ENCODE measurements at places on chromosomes 2 and 18.

DNA sequence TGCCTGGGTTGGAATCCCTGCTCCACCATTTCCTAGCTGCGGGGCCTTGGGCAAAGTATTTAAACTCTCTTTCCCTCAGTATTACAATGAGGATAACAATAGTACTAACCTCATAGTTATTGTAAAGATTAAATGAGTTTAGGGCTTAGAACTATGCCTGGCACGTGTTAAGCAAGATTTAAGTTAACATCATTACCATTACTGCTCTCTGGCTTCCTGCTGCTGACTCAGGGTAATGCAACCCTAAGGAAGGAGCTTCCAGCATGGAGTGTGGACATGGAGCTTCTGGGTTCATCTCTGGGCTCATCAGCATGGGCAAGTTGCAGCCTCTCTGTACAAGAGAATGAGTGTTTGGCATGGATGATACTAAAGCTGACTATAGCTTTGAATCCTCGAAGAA is 374.2 kb upstream of the MAP2 start:
- DNase-seq: no peak

DNA sequence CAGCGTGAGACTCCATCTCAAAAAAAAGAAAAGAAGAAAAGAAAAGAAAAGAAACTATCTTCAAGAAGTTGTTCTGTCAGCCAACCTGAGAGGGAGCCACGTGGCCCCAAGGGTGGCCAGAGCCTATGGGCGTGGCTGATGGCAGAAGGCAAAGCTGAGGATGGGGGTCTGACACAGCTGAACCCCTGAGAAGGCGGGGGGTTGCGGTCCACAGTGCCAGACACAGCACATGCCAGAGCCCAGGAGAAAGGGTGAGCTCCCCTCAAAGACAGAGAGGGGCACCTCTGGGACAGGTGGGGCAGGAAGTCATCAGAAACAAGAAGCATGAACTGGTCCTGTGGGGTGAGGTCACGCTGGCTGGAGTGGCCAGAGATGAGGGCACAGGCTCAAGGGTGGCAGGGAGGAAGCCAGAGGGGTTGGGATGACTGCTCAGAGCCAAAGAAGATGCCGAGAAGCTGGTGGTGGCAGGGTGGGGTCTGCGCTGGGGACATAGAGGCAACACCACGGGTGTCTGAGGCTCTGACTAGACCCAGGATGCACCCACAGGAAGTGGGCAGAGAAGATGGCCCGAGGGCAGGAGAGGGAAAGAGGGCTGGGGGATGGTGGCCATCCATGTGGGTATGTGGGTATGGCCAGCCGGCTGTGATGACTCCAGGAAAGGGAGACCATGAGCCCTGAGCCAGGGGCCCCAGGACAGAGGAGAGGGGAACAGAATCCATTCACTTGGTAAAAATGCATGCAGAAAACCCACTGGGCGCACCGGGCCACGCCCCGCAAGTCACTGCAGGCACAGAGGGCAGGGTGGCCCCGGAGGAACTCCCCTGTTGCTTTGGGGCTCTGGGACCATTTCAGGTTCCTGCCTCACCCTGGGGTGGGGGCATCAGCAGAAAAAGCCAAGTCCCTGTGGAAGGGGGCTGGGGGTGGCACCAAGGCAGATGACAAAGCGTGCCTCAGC is 8.4 kb downstream of the KIF1A start:
- DNase-seq: no peak

DNA sequence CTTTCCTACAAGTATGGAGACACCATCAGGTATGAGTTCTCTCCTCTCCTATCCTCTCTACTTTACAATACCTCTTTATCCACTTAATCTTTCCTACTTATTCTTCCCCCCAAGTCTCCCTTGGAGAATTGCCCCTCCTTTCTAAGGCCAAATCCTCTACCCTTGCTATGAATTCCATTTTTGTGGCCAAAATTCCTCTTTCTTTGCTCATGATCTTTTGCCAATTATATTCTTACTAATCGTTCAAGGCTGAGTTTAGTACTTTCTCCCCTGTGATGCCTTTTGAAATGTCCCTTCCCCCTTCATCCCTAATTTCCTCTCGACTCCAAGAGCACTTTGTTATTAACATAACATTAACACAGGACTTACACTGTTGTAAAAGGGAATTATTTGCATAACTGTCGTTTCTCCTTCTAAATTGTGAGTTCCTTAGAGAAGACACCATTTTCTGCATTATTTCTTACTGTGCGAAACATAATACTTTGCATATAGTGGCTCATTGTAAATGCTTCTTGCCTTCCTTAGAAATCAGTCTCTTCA is 133.4 kb downstream of the KCTD1 start:
- no peak for DNase-seq

DNA sequence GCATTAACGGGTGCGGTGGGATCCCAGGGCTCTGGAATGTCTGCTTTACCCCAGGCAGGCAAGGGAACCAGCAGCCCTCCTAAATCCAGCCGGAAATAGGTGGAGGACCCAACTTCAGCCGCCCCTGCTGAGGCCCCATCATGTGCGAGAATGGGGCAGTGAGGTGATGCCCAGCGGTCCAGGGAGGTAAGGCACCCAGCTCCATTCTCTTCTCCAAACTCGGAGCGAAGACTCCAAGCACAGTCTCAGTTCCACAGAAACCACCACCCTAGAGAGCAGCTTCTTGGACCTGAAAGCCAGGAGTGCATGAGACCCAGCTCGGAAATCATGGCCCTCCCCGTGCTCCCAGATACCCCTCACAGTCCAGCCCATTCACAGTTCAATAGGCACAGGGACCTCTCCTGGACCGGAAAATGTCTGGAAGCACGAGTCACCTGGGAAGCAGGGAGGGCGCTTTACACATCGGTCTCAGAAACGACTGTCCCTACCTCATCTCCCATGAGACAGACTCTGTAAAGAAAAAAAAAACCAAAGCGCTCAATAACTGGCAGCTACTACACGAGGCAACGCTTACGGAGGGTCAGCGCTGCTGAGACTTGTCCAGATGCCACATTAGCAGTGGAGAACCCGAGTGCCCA is 2.0 kb downstream of the SDC1 start:
- DNase-seq: peak; percentile 73

- peak; percentile 33 for DNase-seq
Observed at GRCh38 chr2:73907840-73908452, 15.1 kb downstream of the ACTG2 start.

- peak; percentile 54 for DNase-seq
Observed at GRCh38 chr2:189982780-189983394, 79.6 kb downstream of the MSTN start.

DNA sequence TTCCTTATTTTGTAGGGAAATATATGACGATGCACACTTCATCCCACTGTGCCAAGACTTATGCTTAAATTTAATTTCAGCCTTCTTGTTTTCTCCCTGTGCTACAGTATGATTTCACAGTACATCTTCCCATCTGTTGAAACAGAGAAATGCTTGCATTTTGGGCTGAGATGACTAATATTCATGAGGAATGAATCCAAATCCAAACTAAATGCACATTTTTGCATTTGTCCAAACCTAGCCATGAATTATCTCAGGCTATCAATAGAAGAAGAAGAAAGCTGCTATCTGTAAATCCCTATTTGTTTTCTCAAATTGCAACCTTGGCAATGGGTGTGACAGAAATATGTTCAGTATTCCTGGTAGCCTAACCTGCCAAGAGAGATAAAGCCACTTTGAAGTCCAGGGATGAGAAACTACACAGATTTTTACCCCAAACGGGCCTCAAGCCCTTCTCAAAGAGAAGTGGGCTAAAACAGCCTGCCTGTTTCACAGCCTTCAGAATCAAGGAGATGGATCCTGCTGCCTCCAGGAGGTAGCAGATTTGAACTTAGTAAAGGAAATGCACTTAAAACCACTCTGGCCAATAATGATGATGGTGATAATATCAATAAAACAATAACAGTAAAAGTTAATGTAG is 306.9 kb upstream of the NT5C1B start:
- no peak for DNase-seq

DNA sequence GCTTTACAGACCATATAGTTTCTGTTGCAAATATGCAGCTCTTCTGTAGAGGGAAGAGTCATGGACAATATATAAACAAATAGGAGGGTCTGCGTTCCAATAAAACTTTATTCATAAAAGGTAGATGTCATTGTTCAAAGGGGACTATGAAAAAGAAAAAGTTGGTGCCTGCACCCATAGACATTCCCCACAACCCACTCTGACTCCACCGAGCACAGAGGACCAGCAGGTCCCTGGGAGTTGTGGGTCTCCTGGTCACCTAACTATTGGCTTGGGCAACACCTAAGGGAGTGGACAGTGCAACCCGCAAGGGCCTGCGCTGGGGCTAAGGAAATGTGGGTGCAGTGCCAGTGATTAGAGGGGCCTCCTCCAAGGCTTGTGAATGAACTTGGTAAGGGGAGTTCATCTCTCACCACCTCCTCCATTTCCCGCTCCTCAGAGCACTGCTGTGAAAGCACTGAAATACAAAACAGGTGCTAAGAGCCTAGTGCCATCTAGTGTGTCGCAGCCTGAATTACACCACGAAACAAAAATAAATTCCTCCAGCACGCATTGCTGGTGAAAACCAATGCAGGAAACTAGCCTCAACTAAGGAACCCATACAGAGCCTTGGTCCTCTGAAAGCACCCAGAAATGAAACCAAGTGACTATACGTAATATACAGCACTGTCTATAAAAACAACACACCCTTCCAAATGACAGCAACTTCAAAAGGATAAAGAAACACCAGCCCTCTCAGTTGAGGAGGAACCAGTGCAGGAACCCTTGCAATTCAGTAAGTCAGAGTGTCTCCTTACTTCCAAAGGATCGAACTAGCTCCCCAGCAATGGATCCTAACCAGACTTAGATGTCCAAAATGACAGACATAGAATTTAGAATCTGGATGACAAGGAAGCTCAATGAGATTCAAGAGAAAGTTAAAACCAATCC is 166.6 kb downstream of the RNF144A start:
- DNase-seq: peak; percentile 75

DNA sequence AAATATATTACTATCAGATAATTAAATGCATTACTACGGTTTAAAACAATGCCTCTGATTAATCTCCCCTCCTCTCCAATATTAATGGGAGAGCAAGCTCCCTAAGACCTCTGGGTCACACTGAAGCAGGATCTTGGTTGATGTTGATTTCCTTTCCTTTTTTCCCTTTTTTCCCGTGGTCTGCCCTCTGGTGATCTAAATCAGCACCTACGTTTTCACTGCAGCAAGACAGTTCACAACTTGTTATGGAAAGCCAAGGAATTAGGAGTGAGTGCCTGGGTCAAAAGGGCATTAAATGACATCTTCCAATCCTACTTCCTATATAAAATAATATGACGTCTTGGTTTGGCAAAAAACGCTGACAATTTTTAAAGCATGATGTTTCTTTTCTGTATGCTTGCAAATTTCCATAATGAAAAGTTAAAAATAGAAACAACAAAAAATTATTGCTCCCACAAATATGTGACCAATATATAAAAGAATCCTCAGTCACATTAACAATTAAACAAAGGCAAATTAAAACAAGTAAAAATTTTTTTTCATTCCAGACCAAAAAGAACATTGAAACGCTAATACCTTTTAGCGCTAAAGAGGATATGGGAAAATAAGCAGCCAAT is 7.9 kb upstream of the CFAP36 start:
- peak; percentile 82 for DNase-seq

GRCh38 chr2:109126501-109126860 is 2.5 kb upstream of the SH3RF3 start:
- peak; percentile 80 for DNase-seq

- no peak for DNase-seq
Observed at GRCh38 chr2:197071213-197071612, 144.7 kb upstream of the PGAP1 start.

DNA sequence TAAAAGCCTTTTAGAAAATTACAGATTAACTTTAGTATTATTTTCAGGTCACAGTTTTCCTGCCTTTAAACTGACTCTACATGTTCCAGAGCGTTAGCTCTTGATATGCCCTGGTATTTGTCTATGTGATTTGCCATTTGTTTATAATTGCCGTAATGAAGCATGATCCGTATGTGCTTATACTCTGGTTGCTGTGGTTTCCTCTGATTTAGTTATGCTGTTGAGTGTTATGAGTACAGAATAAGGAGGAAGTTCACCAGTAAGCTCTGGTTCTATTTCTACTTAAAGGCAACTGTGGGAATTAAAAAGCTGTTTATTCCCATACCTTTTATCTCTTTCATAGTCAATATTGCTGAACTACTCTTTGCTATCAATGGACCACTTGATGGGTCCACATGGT is 123.5 kb downstream of the OSBPL6 start:
- DNase-seq: peak; percentile 30

DNA sequence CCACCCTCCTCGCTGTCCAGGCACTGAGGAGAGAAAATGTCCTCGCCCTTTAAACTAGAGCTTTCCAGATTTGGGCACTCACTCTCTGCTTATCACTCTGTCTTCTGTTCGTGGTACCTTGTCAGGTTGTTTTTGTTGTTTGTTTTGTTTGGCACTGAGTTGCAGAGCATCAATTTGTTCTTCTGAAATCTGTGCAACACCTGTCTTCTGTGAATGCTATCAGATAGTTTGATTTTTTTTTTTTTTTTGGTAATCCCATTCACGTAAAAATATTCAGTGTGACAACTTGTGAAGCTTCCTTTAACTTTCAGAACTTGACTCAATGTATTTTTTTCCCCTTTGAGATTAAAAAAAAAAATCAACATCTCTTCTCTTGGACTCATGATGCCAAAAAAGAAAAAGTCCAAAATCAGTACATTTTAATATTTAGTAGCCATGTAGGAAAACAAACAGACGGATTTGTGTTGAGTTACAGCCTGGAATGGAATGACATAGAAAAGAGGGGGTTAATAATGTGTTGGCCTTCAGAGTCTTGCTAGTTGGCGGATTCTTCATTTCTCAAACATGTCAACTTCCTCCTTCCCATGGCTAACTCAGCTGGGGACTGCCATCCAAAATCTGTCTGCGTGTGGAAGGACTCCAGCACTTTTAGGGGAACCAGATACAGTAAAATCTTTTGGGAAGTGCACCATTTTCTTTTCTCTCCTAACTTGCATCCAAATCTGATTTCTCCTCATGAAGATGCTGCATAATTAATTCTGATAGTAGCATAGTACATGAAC is 1.6 kb downstream of the TMEM178A start:
- DNase-seq: no peak

GRCh38 chr2:181374781-181375675 is 82.2 kb upstream of the ITGA4 start:
- DNase-seq: no peak

DNA sequence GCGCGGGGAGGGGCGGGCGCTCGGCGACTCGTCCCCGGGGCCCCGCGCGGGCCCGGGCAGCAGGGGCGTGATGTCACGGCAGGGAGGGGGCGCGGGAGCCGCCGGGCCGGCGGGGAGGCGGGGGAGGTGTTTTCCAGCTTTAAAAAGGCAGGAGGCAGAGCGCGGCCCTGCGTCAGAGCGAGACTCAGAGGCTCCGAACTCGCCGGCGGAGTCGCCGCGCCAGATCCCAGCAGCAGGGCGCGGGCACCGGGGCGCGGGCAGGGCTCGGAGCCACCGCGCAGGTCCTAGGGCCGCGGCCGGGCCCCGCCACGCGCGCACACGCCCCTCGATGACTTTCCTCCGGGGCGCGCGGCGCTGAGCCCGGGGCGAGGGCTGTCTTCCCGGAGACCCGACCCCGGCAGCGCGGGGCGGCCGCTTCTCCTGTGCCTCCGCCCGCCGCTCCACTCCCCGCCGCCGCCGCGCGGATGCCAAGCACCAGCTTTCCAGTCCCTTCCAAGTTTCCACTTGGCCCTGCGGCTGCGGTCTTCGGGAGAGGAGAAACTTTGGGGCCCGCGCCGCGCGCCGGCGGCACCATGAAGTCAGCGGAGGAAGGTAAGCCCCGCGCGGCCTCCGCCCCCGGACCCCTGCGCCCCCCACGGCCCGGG is at the start of gene NFATC1:
Gene NFATC1, plus strand, starts transcription at position 170 of the 644 bp plus-strand sequence. Its CDS starts 295 bp downstream, at position 465.
- peak; percentile 50 for DNase-seq

GRCh38 chr2:158618891-158619490 is 162.2 kb downstream of the PKP4 start:
- DNase-seq: peak; percentile 33

GRCh38 chr2:69988086-69988635 is 26.7 kb upstream of the ASPRV1 start:
- DNase-seq: no peak

- no peak for DNase-seq
Observed at GRCh38 chr18:10122988-10123950, 209.5 kb downstream of the VAPA start.

Data from DMS53 (cell line).